ENCODE measurements at places on chromosomes 3 and 15.
A peak's percentile ranks its signal among the peaks of the same experiment; 100 is the strongest.

- DNase-seq: no peak
These were observed 523.7 kb upstream of the TGFBR2 start for GRCh38 chr3:30082652-30083051.

DNA sequence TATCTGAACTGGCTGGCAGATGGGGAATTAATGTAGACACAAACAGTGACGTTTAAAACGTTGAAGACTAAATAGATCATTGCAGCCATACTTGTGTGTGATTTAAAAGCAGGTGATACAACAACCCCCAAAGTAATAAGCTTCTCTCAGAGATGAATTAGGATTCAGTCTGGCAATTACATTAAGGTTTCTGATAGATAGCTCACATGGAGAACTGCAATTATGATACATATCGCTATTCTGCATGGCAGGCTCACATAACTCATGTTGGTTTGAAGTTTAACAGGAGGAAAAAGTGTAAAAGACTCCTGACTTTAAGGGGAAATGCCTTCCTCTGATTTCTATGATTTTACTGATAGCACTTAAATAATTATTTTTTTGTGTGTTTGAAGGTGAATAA is 196.9 kb downstream of the CLSTN2 start:
- DNase-seq: no peak

- no peak for DNase-seq
These were observed 72.2 kb downstream of the TOP2B start for GRCh38 chr3:25592510-25592968.

DNA sequence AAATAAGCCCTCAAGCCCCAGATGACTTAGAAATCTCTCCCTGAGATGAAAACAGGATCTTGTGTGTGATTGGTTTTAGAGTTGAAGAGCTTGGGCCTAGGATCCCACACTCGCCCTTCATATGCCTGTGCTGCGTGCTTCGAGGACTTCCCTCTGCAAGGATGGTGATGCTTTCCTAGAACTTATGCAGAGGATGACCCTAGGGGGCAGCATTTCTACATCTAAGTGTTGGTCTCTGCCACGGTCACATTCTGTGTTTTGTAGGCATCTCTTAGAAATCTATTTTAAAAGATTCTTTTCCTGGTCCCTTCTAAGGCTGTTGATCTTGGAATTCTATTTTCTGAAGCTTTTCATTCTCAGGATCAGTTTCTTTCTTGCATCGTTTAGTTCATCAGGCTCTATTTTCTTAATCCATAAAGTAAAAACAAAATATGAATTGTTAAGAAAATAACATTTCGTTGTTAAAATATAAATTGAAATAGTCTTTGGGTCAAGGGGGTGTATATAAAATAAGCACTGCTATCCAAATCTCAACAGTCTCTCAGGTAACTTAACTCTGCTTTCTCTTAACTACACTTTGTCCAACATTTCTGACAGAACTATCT is 45.7 kb downstream of the WDR76 start:
- peak; percentile 15 for DNase-seq

DNA sequence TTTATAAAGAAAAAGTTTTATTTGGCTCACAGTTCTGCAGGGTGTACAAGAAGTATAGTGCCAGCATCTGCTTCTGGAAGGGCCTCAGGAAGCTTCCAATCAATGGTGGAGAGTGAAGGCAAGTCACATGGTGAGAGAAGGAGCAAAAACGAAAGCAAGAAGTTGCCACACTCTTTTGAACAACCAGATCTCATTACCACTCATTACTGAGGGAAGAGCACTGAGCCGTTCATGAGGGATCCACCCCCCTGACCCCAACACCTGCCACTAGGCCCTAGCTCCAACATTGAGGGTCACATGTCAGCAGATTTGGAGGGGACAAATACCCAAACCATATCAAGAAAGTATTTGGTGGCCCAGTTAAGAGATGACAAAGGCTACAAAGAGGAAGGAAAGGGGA is 239.3 kb upstream of the UBE2E1 start:
- DNase-seq: no peak

GRCh38 chr3:144497452-144497851 is 525.8 kb downstream of the DIPK2A start:
- DNase-seq: no peak

GRCh38 chr3:51500632-51501131 is 867 bp upstream of the DCAF1 start:
- no peak for DNase-seq

- DNase-seq: no peak
These were observed 216.9 kb upstream of the DCBLD2 start for GRCh38 chr3:99118381-99118780.

GRCh38 chr3:147257944-147258343 is 148.4 kb downstream of the ZIC4 start:
- DNase-seq: peak; percentile 1

GRCh38 chr3:72381584-72381983 is 466.7 kb downstream of the SHQ1 start:
- no peak for DNase-seq

DNA sequence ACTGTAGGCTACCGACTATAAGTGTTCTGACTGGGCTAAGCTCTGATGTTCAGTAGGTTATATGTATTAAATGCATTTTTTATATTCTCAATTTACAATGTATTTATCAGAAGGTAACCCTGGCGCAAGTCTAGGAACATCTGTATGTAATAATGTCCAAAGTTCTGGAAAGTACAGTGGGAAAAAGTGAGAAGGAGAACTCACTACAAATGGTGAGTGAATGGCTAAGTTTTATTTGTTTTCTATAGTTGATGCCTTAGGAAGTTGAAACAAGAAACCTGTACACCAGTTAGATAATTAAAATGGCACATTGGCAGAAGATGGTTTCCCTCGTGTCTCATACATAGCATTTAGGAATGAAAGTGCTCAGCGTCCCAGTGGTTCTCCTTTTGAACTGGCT is 333.4 kb upstream of the THRB start:
- DNase-seq: no peak

- DNase-seq: no peak
These were observed 77.0 kb upstream of the UMPS start for GRCh38 chr3:124653071-124653796.

GRCh38 chr3:197028728-197029510 is 698 bp downstream of the MELTF start:
- DNase-seq: no peak

DNA sequence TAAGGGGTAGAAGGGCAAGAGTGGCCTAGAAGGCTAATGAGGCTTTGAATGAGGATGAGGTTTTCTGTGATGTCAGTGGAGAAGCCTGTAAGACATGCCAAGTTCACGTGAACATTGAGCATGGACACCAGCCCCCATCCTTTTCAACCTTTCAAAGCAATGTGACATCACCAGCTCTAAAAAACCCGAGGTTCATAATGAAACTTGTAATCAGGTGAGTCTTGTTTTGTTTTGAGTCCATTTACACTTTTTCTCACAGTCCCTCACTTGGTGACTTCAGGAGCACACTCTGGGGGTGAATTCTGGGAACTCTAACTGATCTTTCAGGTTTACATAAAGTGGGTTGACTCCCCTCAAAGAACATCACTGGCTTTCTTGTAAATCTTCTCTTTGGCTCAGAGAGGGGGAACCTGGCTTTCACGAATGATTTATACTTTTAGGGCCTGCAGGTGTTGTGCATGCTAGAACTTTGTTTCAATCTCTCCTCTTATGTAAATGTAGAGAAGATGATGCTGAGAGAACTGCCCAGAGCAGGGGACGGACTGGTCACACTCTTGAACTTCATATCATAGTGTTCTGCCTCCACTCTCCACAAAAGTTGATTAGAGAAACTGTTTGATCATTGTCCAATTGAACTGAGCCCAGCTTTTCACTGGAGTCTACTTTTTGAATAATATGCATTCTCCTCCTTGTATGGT is 224.7 kb upstream of the SATB1 start:
- DNase-seq: no peak

DNA sequence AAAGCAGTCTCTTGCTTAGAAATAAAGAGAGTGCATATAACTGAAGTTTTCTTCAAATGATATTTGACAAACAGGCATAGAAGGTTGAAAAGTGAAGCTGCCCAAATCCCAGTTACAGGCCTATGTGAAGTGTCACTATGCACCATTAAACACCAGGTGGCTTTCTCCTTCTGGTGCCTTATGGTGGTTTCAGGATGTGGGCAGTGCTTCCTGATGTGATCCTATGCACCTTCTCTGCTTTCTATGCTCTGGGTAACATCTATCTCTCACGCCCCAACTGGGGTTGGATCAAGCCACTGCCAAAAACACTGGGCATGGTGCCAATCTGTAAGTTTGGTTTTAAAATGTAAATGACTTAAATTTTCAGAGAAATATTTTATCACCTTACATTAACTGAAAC is 744.7 kb downstream of the TUSC7 start:
- peak; percentile 7 for DNase-seq

GRCh38 chr3:123480428-123480827 is 31.5 kb upstream of the ADCY5 start:
- DNase-seq: no peak

- DNase-seq: no peak
These were observed 420.5 kb upstream of the NAALADL2 start for GRCh38 chr3:174438501-174439145.

- no peak for DNase-seq
These were observed 79.0 kb upstream of the DCLK3 start for GRCh38 chr3:36843065-36844051.

DNA sequence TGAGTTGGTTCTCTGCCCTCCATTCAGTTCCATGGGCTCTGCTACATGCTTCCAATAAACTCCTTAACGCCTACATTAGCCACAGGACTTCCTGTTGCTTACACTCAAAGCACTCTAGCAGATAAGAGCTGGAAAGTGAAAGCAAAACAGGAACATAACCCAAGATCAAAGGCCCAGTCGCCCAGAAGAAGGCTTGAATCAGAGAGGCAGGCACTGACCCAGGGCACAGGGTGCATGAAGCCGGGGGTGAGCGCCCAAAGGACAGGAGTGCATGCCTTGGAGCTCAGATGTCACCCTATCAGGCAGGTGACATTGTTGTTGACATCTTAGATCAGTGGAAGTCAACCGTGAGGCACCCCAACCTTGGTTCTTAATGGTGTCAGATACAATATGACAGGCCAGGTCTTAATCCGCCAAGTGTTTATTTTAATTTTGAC is 235.1 kb downstream of the UACA start:
- peak; percentile 11 for DNase-seq

- no peak for DNase-seq
These were observed 80.1 kb downstream of the SSR3 start for GRCh38 chr3:156474560-156475389.

- no peak for DNase-seq
These were observed 41.4 kb downstream of the NFKBIZ start for GRCh38 chr3:101890716-101891115.

GRCh38 chr3:141454054-141454453 is 32.8 kb upstream of the RASA2 start:
- no peak for DNase-seq

DNA sequence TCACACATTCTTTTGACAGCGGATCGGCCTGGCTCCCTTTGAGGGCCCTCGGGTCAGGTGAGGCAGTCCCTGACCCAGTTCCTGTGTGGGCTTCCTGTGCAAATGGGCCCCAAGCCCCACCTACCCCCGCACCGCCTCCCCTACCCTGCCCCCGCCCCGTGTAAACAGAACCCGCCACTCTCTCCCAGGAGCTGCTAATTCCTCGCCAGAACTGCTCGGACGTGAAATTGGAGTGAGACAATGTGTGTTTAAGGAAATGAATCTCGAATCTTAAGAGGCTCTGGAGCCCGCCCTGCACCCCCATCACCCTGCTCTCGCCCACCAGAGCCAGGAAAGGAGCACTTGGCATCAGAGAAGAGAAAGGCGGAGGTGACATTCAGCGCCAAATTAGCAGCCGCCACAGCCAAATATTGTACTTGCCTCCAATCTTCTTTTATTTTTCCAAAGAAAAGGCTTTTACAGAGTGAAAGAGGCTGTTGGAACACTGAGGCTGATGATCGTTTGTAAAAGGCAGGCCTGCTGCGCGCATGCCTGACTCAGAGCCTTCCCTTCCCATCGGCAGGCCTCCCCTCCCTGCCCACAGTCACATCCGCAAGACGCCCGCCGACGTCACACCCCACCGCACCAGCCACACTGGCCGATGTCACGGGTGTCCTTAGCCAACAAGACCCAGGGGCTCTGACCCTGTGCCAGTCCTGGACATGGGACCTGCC is 53.1 kb downstream of the CACNA2D2 start:
- no peak for DNase-seq

DNA sequence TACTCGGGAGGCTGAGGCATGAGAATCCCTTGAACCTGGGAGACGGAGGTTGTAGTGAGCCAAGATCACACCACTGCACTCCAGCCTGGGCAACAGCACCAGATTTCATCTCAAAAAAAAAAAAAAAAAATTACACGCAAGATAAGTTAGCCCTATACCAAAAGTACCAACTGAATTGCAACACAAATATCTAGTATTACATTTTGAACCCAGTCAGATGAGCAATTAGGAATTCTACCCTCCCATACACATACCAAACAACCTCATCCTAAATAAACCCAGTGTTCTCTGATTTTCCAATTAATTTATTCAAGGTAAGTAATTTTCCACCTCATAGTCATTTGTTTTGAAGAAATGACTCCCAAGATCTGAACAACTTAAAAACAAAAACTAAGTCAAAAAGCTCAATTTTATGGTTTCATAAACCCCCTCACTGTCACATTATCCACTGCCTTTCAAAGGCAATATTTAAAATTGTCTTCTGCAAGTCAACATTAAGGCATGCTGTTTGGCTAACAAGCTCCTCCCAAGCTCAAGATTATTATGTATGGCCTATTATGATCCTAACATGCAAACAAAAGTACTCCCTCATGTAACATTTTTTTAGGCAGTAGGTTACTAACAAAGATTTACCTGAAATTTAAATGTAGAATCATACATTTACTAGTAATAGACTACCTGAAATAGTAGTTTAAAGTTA is 4.5 kb downstream of the RAF1 start:
- DNase-seq: no peak

- no peak for DNase-seq
These were observed 42.0 kb downstream of the MKRN2 start for GRCh38 chr3:12598890-12599289.

- peak; percentile 44 for DNase-seq
These were observed 5.4 kb upstream of the TRIM59 start for GRCh38 chr3:160454995-160455394.

DNA sequence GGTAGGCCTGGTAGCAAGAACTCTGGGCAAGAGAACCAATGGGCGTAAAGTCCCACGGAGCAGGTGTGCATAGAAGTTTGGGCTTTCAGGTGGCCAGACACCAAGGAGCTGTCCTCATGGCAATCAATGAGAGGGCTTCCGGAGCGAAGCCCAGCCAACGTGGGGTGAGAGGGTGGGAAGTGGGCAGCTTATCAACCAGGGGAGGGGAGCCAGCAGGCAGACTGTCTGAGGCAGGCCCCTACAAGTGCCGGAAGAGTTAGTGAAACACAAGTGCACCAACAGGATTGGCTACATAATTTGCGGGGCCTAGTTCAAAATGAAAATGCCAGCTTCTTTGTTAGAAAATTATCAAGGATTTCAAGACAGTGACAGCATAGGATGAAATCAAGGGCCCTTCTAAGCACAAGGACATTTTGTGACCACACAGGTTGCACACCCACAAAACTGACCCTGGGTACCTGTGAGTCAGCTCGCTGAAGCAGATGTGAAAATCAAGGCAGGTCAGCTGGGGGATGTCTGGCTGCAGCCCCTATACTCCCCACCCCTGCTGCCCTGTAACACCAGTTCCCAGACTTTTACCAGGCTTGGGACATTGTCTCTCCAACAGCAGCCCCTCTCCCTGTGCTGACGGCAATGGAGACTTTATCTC is 102.1 kb upstream of the ETV5 start:
- DNase-seq: no peak
